ENCODE measurements at places on chromosomes 3 and 15. TPM values are rescaled to one million over a fixed set of nuclear protein-coding genes. Genes with fewer than 3 reads are reported as not detected.
A peak's percentile ranks its signal among the peaks of the same experiment; 100 is the strongest.

ADAMTS7 gene
- 32.1 TPM for total RNA-seq

SCAPER gene
- 47.6 TPM for total RNA-seq

SNTN gene
- not detected for total RNA-seq

ST3GAL6 gene
- 27.1 TPM for total RNA-seq

ANKUB1 gene
- not detected for total RNA-seq

PTX3 gene
- 0.16 TPM for total RNA-seq

FLNB gene
- total RNA-seq, result 32.1 TPM

FETUB gene
- not detected for total RNA-seq

OR5K2 gene
- total RNA-seq, result not detected

DNA sequence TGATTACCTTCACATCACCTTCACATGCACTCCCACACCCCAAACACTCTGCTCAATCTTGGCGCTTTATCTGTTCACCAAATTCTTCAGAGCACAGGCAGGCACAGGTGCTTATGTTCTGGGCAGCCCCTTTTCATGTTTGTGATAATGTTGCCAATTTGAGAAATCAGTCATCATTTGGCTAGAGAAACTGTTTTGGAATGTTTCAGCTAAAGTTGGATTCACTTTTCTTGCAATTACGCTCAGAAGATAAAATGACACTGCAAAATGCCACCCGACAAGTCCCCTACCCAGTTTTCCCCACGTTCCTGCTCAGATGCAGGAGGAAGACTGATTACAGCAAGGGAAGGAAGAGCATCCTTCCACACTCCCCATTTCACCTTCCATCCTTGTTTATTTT is 192.9 kb upstream of the LRRN1 start:
- no peak for DNase-seq

DNA sequence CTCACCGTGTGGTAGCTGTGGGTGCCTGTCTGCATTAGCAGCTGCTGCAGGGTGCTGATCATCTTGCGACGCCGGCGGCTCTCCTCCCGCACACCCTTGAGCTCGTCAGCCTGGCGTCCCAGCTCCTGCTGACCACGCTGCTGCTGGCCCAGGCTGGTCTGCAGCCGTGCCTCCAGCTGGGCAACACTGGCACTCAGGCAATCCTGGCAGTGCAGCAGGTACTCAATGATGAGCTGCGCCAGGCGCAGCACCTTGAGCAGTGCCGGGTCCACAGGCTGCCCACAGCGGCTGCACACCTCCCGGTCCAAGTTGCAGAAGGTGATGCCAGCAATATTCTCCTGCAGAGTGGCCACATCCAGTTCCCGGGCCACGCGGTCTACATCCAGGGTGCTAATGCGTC is 11.9 kb downstream of the DZIP1L start:
- no peak for DNase-seq

DNA sequence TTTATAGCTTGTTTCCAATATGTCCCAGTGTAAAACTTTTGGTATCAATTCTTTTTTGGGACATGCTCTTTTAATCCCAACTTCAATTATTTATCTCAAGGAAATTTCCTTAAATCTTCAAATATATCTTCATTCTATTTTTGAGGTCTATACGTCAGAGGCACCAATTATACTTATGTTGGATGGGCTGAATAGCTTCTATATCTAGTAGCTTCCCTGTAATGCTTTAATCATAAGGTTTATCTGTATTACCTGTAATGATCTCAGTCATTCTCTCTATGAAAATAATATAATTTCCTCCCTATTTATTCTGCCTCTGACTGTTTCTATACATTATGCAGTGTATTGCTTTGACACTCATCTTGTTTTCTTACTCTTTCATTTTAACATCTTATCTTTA is 29.9 kb upstream of the MCCC1 start:
- no peak for DNase-seq

DNA sequence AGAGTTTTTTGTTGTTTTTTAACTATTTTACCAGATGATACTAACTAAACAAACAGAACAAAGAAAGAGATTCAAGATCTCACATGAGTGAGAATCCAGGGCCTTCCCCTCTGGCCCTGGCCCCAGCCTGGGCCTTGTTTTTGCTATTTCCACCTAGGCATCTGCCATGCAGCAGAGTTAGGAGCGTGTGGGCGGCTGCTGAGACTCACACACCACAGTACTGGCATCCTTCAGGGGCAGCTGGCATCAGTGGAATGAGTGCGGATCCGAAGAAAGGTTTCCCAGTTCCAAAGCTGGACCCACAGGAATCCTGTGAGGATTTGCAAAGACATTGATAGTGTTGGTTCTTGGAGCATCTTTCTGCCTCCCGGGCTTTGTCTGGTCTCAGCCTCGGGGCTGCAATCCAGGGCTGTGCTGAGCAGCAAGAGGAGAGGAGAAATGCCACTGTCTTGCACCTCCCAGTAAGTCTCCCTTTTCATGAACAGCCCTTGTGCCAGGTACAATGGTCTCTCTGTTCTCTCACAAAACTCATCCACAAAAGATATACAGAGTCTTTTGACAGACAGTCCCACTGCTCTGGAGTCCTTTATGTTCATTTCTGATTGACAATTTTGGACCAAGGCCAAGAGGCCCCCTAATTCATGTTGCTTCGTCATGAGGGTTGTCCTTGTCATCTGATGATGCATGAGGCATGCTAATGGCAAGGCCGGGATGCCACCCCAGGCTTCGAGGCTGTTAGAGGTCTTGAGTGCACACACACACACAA is 46.6 kb downstream of the APH1B start:
- no peak for DNase-seq

DNA sequence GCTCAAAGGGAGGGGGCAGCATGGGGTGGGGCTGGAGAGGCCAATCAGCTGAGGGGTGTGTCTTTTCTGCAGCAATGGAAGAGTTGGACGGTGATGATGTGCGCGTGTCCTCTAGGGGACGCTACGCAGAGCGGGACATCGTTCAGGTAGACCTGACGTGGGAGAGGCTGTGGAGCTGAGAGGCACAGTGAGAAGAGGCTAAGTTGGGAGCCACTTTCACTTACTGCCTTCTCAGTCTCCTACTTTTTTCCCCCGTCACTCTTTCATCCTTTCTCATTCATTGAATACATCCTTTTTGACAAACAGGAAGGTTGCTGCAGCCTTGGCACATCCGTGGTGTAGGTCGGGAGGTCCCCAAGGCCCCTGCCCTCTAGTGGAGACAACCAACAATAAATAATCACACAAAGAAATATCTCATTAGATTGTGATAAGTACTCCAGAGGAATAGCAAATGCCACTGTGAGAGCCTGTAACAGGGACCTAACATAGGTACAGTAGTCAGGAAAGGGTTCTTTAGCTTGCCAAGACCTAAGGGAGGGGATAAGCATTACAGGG is 4.4 kb upstream of the BRPF1 start:
- DNase-seq, result no peak

DNA sequence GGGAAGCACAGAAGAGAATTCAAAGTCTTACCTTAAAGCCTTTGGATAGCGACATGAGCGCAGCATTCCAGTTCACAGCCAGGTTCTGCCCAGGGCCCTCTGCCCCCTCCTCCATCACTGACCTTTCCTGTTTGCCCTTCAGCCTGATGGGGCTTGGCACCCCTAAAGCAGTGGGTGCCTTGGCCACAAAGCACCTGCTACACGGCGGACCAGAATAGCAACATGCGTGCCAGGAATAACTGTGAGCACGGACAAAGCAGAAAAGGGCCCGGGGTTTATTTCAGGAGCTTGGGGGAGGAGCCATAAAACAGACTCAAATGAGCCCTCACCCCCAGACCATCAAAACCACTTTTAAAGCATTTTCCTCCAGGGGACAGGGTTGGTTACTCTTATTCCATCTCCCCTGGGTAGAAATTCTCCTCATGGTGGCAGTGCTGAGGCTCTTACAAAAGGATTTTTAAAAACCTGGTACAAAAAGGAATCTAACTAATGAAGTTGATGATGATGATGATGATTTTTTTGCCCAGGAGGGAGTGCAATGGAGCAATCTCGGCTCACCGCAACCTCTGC is 135.4 kb downstream of the KLF13 start:
- DNase-seq, result no peak

DNA sequence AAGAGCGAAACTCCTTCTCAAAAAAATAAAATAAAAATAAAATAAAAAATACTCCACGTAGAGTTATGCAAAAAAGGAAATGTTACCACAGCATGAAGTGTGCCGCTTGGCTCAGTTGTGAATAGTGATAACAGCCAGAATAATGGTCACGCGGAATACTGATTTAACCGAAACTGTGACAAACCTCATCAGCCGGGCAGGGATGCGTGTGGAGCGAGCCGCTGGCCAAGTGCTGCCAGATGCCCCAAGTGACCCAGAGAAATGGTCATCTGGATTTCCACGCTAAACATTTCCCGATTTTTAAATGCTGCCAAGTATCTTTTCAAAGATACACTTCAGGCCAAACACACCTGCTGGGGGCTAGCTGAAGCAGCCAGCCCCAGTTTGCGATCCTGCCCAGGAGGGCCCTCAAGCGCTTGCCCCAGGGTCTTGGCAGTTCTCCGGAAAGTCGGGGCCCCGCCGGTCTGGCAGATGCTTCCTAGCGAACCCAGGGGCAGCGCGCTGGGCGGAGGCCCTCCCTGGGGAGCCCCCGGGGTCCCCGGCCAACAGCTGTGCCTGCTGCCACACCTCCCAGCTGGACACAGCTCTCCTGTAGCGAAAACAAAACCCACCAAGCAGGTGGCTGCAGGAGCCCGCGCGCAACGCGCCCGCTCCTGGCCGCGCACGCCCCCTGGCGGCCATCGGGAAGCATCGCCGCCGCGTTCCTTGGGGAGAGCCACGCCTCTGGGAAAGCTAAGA is 35.1 kb downstream of the CMTM6 start:
- peak; percentile 91 for DNase-seq

DNA sequence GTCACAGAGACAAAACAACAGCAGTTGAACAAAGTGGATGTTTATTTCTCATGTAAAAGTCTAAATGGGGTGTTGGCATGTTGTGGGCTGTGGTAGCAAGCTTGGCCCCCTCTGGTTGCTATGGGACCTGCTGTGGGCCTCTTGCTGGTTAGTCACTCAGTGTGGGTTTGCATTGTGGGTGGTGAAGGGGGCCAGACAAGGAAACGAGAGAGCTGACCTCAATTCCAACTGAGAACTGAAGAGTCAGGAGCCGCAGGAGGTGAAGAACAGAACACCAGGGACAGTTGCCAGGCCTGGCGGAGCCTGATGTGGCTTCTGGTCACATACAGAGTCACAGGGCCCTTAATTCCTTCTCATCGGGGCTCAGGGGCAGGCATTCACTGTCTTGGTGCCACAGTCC is 1.9 kb upstream of the ADPGK start:
- DNase-seq, result no peak

GRCh38 chr3:160678292-160678842 is 1.4 kb downstream of the ARL14 start:
- no peak for DNase-seq

GRCh38 chr3:147630921-147631415 is 221.8 kb downstream of the ZIC1 start:
- DNase-seq, result no peak

GRCh38 chr3:134251731-134252391 is 1.2 kb upstream of the RYK start:
- peak; percentile 71 for DNase-seq

GRCh38 chr15:100959066-100960050 is 40.2 kb downstream of the LRRK1 start:
- no peak for DNase-seq

DNA sequence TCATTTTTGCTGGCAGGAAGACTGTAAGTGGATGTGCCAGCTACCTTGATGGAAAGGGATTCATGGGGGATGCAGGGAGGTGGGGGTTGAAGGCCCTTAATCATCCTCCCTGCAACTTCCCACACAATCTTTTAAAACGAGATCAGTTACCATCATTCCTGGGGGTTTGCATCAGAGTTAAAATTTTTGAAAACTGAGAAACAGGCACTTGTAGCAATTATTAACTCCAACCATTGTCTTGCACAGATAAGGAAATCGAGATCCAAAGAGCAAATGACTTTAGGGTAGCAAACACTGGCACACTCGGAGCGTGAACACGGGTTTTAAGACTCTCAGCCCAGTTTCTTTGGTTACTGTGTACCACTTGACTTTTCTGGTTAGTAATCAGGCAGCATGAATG is 41.9 kb downstream of the GPD1L start:
- no peak for DNase-seq

DNA sequence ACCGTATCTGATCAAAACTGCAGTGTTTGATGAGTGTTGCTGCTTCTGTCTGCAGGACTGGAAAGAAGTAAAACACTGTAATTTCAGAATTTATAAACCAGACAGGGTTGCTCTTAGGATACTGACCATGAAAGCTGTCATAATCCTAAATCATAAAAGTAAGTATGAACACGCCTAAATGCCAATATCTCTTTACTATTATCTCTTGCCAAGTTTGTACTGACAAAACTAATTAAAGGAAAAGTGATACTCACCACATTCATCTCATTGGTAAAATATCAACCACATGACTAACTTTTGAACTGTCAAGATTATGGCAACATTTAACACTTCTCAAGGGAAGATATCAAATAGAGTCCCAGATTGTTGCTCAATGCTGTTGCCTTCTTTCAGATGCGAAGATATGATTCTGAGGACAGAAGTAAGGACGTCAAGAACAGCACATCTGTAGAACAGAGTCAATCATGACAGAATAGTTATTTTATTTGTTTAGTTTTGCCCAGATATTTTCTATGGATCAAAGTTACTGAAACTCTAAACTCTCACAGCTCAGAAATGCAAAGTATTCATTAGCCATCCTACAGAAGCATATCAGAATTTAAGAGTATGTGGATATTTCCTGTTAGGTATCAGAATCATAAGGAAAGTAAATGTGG is 61.4 kb upstream of the COL8A1 start:
- DNase-seq, result no peak

Data from Right ventricle myocardium inferior (tissue), 1 donor.